ENCODE measurements at places on chromosomes 3 and 15. TPM values are rescaled to one million over a fixed set of nuclear protein-coding genes. Genes with fewer than 3 reads are reported as not detected.

DNA sequence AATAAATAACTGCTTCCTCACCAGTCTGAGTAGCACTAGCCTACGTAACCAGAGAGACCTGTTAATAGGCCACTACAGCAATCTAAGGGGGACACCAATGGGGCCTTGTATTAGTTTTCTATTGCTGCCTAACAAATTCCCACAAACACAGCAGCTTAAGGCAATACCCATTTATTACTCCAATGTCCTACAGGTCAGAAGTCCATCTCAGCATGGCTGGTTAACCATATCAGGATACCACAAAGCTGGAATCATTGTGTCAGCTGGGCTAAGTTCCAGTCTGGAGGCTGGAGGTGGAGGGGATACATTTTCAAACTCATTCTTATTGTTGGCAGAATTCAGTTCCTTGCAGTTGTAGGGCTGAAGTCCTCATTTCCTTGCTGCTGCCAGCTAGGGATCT lies 331.9 kb downstream of the ULK4 start:
- no peak for DNase-seq

DNA sequence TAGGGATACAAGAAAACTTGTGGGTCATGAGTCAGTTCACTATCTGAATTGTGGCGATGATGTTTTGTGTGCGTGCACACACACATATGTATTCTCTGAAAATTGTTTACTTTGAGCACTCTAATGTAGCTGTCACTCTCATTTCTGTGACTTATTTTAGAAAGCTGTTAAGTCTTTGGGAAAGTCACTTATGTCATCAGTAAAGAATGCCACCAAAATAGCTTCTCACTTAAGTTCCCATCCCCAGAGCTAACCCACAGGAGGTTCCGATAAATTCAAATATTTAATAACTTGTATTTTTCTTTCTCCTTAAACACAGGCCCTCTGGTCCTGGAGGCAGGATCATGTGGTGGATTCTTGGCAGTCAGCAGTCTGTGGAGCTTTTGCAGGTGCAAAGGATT lies 138.3 kb downstream of the LRIG1 start:
- no peak for DNase-seq

DNA sequence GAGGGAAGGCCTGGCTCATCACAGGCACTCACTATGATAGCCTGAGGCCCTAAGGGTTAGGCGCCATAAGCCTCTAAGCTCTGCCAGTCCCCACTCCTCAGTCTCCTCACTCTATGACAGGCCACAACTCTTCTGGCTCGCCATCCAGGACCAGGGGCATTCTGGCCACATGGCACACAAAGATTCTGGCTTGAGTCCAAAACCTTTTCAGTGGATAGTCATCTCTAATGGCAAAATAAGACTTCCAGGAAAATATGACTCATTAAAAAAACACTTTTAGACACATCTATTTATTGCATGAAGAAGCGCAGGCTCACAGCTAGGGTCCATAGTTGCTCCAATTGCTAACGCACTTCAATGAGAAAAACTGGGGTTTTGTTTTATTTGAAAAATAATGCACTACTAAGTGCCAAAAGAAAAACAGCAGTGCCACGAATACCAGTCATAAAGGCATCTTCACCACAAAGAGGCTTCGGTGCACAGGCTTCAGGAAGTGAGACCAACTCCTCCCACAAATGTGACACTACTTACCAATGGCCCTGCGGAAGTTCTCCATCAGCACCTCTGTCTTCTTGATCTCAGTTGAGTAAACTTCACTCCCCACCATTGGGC lies 11.1 kb downstream of the RUVBL1 start:
- DNase-seq: no peak

GRCh38 chr15:92473756-92474155 lies 80.1 kb downstream of the ST8SIA2 start:
- DNase-seq: no peak

- DNase-seq: no peak
Measured at GRCh38 chr3:171733561-171733960, 76.7 kb downstream of the PLD1 start.

DNA sequence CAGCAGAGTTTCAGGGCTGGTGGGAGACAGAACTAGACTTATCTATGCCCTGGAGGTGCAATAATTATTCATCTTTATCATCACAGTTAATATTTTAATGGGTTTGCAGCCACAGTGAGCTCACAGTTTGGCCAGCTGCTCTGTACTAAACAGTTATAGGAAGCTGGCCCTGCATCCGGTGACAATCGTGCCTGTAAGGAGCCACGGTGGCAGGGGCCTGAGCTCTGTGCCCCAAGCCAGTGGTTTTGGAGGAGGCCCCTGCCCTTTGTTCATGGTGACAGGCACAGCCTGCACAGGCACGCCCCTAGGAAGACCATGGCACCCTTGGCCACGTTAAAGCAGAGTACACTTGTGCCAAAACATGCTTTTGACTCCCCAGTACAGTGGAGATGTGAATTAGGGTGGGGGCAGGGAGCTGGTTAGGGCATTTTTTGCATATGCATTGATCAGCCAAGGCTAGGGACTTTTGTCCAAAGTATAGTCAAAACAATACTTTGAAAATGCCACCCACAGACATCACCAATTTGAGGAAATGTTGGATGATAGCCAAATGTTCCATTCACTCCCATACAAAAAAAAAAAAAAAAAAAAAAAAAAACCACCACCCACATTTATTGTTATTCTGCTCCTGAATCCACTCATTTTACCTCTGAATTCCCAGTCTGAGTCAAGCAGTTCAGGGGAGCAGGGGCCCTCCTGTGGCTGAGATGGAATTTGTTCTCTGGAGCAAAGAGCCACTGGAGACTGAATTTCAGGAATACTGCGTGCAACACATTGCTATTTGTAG lies 3.4 kb upstream of the RFTN1 start:
- no peak for DNase-seq

DNA sequence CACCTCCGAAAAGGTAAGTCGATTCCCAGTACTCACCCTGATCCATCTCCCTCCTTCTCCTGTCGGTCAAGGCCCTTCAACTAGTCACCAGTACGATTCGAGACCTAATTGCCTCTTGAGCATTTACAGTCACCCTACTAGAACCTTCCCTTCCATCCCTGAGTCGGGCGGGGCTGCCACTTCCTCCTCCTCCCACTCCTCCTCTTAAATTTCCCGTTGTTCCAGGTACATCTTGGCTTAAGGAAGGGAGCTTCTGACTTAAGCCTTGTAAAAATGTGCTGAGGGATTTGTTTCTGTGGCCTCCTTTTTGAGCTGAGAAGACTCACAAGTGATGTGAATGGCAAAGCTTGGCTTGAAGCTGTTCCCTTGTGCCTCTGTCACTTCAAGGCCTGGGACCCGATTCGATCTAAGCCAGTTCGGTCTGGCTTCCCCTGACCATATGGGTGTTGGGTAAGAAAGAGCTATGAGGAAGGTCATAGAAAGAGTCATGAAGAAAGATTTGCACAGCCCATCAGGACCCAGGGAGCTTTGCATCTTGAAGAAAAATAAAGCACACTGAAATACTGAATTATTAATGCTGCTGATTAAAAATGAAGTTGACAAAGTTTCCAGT lies 28.1 kb downstream of the LCMT2 start:
- DNase-seq: no peak

DNA sequence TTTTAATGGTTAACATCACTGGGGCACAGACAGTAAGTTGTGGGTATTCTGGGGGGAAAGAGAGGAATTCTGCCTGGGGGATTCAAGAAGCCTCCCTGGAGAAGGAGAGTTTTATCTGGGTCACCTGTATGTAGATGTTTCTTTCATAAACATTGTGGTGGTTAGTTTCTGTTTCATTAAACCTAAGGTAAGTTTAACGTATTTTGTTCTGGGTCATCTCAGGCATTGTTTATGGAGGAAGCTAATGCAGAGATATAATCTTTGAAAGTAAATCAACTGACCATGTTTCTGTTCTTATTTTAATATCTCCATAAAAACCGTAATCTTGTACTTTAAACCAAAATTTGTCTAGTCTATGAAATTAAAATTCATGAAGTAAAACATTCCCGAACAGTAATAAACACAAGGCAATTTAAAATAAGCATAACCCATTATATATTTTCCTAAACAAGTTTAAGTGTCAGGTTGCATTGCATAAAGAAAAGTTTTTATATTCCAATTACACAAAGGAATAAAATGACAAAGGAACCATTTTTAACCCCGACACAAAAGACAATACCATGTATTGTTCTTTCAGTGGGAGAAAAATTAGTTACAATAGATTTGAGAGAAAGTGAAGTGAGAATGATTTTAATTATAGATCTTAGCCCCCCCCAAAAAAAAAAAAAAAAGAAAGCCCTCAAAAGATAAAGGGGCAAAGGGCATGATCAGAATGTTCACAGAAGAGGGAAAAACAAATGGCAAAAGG lies 274.6 kb upstream of the TBL1XR1 start:
- DNase-seq: no peak

DNA sequence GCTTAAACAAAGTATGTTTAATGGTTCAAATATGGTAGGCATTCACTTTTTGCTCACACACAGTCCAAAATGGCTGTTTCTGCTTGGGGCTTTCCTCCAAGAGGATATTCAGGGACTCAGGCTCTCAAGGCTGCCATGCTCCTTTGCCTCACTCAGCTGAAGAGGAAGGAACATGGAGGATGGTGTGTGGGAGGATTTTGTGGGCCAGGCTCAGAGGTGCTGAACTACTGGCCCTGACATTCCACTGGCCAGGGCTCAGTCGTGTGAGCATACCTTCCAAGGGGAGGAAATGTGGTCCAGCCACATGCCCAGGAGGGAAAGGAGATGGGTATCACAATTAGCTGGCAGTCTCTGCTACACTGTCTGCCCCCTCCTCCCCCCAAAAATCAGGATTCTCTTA lies 8.7 kb downstream of the PXYLP1 start:
- DNase-seq: no peak

GRCh38 chr3:155753038-155753639 lies 8.3 kb upstream of the PLCH1 start:
- DNase-seq: no peak

- DNase-seq: no peak
Measured at GRCh38 chr3:48068886-48069285, 52.7 kb upstream of the MAP4 start.

DNA sequence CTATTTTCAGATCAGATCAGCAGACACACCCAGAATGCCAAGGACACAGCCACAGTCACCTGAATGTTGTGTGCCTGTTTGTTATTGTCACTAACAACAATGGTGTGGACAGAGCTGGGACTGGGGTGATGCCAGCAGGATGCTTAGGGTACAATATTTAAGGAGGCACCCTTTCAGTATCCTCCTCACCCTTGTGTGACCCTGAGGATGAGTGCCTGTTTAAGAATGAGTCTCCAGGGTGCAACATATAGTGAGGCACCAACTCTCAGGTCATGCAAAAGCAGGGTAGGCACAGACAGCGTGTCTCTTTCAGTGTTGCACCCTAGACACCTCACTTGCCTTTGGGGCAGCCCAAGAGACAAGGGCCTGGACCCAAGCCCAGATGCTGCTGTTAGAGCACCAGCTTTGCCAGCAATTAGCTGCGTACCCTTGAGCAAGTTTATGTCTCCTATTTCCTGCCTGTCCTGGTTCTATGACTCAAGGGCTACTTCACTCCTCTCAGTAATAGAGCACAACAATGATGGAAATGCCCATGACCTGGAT lies 122.6 kb downstream of the AQP9 start:
- DNase-seq: no peak

Gene PLA1A
- not detected for total RNA-seq

Gene PLA2G4F
- total RNA-seq: 1.6 TPM

Gene BFSP2
- not detected for total RNA-seq

Gene IGDCC3
- total RNA-seq: not detected

Gene FEM1B
- total RNA-seq: 19.7 TPM

Gene PSTPIP1
- total RNA-seq: 3.6 TPM

All from body of pancreas (tissue), 4 donors.